ENCODE measurements at places on chromosomes 4 and X.
A peak's percentile ranks its signal among the peaks of the same experiment; 100 is the strongest.

GRCh38 chr4:154593868-154594267 is 3.3 kb upstream of the FGA start:
- no peak for DNase-seq

GRCh38 chrX:152900937-152901445 is 3.1 kb downstream of the ZNF185 start:
- no peak for DNase-seq

DNA sequence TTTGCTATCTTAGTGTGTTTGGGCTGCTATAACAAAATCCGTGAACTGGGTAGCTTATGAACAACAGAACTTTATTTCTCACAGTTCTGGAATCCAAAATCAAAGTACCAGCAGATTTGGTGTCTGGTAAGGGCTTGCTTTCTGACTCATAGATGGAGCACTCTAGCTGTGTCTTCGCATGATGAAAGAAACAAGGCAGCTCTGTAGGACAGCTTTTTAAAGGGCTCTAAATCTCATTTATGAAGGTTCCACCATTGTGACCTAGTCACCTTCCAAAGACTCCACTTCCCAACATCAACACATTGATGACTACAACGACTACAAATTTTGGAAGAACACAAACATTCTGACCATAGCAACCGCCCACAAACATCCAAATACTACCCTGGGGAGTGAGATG is 158.6 kb upstream of the LCORL start:
- DNase-seq: no peak

DNA sequence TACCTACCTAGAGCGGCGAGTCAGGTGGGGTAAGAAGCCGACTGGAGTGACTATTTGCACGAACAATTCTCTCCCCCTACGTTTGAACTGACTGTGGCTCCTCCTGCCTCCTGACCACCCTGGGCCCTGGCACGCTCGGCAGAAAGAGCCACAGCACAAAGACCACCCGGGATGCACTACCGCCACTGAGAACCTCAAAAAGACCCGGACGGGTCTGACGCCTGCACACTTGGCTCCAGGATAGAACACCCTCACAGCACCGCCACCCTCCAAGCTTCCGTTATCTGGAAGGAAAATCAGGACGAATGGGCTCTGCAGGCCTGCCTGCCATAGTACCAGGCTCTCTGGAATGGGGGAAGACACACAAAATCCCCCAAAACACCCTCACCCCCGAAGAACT is 2.2 kb downstream of the LRPAP1 start:
- no peak for DNase-seq

- DNase-seq: no peak
Observed at GRCh38 chr4:6584865-6585264, 9.9 kb downstream of the MAN2B2 start.

- peak; percentile 44 for DNase-seq
Observed at GRCh38 chr4:153465615-153466080, 512 bp upstream of the TMEM131L start.

- DNase-seq: no peak
Observed at GRCh38 chr4:104941661-104942062, 205.0 kb upstream of the TET2 start.

- DNase-seq: no peak
Observed at GRCh38 chrX:124194901-124195300, 137.6 kb upstream of the TEX13D start.

DNA sequence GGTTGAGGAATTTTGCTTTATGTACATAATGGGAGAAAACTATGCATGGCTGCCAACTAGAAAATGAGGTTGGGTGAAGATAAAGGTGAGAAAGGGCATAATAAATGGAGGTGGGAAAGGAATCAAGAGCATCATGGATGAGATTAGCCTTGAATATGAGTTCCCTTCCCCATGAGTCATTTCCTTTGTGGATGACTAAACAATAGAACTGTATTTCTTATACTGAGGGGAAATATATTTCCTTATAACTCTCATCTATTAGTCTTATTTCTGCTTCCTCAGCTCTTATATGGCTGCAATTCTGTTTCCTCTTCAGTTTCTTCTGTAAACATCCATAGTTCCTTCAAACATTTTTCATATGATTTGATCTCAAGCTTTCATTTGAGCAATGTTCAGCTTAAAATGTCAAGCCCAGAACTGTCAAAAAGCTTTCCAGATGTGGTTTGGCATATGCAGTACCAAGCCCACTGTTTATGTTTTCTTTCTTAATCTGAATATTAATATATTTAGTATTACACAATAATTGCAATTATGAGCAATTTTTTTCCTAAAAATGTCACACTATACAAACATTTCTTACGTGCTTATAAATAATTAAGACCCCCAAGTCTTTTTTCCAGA is 100.7 kb upstream of the GRPR start:
- DNase-seq: no peak

- DNase-seq: no peak
Observed at GRCh38 chr4:77500801-77501200, 104.8 kb upstream of the CXCL13 start.

- peak; percentile 7 for DNase-seq
Observed at GRCh38 chr4:14269824-14270223, 642.3 kb upstream of the BOD1L1 start.

GRCh38 chr4:101218346-101218745 is 129.0 kb downstream of the PPP3CA start:
- no peak for DNase-seq

GRCh38 chr4:179750374-179750773 is 2308.1 kb upstream of the AGA start:
- DNase-seq: no peak

- no peak for DNase-seq
Observed at GRCh38 chr4:105430811-105431210, 43.1 kb downstream of the PPA2 start.

- DNase-seq: no peak
Observed at GRCh38 chrX:10450959-10451355, 169.4 kb downstream of the MID1 start.

DNA sequence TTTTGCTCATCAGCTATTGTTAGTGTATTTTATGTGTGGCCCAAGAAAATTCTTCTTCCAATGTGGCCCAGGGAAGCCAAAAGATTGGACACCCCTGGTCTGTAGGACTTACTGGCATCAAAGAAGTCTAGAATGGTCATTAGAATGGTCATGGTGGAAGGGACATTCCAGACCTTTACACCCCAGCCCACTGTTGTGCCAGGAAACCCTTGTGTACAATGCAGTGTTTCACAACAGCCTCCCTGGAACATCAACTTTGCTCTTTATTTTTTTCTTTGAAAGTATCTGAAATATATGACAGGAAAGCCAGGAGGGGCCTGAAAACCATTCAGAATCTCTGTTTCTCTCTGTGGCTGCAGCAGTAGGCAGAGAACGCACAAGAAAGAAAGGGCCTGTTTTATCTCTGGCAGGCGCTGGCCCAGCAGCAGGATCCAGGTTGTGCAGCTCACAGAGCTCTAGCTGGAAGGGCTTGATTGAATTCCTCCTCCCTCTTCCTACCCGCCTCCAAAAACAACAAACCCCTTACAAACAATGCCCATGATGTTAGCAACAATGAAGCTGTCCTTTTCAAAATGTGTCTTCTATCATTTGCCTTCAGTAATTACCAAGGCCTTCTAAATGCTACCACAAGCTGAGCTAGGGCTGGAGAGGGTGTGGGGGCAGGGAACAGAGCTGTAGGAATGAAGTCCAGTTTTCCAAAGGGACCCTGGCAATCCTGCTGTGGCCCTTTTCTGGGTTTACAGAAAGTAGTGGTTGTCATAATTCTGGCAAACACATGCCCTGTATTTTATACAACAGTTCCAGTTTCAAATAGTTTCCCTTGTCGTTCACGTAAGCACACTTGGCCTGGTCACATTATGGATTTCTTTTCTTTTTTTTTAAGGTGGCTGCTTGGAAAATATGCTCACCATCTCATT is 32.3 kb upstream of the TFDP3 start:
- no peak for DNase-seq

GRCh38 chrX:70196961-70197720 is 19.9 kb downstream of the DGAT2L6 start:
- peak; percentile 61 for DNase-seq

GRCh38 chrX:150873616-150874015 is 24.9 kb downstream of the CD99L2 start:
- DNase-seq: no peak

DNA sequence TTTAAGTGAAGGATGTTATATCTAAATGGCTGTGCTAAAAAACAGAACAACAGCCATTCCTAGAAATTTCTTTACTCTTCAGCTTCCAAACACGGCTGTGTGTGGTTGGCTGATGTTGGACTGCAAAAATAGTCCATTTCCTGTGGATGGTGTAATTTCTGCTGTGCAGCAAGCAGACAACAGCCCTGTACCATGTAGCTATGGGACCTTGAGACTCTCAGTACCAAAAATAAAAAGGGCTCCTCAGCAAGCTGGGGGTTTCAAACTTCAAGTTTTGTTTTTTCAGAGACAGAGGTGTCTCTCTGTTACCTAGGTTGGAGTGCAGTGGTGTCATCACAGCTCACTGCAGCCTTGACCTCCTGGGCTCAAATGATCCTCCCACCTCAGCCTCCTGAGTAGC is 18.1 kb downstream of the CD40LG start:
- DNase-seq: no peak

DNA sequence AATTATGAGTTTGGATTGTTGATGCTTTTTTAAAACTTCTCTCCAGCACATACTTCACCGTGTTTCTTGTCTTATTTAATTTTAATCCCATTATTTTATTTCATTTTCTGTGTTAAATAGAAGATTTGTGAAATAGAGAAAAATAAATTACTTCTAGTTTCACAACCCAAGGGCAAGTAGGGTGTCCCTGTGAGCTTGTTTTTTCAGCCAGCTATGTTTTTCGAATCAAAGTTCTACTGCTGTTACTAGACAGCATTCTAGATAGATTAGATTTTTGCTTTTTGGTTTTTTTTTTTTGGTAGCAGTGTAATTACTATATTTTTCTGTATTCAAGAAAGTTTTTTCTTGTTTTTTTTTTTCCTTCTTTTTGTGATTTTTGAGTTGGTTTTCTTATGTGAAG is 59.9 kb downstream of the RBPJ start:
- DNase-seq: no peak

GRCh38 chrX:135264206-135264605 is 12.3 kb downstream of the ETDA start:
- no peak for DNase-seq

DNA sequence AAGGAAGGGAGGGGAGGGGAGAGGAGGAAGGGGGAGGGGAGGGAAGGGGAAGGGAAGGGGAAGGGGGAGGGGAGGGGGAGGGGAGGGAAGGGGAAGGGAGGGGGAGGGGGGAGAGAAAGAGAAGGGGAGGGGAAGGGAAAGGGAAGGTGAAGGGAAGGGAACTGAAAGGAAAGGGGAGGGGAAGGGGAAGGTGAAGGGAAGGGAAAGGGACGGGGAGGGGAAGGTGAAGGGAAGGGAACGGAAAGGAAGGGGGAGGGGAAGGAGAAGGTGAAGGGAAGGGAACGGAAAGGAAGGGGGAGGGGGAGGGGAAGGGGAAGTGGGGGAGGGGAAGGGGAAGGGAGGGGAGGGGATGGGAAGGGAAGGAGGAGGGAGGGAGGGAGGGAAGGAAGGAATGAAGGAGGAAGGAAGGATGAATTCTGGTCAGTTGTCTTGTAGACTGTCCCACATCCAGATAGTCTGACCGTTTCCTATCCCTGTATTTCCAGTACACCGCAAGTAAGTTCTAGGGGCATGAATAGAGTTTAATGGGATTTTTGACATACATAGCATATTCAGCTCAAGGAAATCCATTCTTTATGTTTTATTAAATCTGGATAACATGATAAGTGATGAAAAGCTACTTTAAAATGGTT is 20.4 kb downstream of the HERC5 start:
- DNase-seq: no peak

GRCh38 chrX:99939883-99940232 is 470.2 kb downstream of the PCDH19 start:
- no peak for DNase-seq

DNA sequence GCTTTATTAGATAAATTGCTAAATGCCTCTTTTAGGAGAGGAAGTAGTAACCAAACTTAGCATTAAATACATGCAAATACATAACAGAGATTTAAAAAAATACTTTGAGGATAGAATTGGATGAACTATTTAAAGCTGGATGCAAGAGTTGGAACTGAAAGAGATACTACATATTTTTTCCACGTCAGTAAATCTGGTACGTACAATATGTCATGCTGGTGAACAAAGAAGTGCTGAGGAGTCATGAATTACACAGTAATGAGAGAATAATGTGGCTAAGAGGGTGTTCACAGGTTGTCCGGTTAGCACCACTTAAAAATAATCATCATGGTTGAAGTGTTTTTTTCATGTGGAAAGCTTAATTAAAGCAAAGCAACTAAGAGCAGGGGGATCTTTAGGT is 184.1 kb upstream of the FRMPD4 start:
- no peak for DNase-seq

GRCh38 chr4:119739796-119740195 is 111.2 kb upstream of the PDE5A start:
- DNase-seq: no peak

DNA sequence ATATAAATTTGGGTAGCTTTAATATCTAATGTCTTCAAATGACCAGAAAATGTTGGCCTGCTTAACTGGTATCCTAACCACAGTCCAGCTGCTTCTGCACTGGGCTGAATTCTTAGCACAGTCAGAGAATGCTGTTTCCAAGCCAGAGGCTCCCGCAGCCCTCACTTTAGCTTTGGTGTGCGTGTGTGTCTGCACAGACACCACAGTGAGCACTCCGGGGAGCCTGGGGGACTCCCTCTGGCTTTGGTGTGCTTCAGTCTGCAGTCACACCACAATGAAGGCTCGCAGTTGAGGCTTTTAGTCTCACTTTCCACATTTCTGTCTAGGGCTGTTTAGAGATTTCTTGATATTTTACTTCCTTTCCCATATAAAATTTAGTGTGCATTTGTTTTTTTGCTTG is 53.6 kb downstream of the APOO start:
- no peak for DNase-seq

DNA sequence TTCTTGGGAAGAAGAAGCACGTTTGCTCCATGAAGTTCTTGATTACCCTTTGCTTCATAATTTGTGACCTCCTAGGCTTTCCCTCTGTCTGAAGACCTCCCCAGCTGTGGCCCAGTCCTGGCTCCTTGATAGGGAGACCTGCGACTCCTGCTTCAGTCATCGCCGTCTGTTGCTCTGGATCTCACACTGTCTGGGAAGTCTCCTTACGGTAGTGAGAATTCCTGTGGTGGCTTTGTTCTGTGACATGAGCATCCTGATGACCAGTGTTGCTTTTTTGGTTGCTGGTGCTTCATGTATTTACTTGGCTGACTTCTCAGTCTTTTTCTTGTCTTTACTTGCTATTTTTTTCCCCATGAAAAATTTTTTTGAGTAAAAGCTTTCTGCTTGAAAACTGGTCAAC is 44.2 kb downstream of the JADE1 start:
- no peak for DNase-seq

GRCh38 chr4:10687526-10687925 is 3.0 kb upstream of the CLNK start:
- no peak for DNase-seq

DNA sequence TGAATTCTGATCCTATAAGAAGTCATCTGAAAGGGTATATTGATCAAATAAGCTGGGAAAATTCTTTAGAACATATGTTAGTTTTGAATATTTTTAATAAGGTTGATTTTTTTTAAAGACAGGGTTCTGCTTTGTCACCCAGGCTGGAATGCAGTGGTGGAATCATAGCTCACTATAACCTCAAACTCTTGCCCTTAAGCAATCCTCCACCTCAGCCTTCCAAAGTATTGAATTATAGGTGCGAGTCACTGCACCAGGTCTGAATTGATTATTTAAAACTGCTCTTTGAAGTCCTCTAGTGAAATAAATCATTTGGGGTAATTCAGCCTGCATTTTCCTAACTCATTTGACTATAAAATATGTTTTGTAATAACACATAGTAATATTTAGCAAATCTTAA is 812.3 kb downstream of the PDHA2 start:
- no peak for DNase-seq

- DNase-seq: no peak
Observed at GRCh38 chrX:122475306-122475705, 708.8 kb upstream of the GRIA3 start.

All from CD4-positive, alpha-beta T cell treated with Interleukin-4 for 1 hour (primary cell).